ENCODE measurements at places on chromosomes 11 and 22.
A peak's percentile ranks its signal among the peaks of the same experiment; 100 is the strongest.

GRCh38 chr11:91795139-91795887, 429.3 kb upstream of the FAT3 start:
- DNase-seq, result no peak

DNA sequence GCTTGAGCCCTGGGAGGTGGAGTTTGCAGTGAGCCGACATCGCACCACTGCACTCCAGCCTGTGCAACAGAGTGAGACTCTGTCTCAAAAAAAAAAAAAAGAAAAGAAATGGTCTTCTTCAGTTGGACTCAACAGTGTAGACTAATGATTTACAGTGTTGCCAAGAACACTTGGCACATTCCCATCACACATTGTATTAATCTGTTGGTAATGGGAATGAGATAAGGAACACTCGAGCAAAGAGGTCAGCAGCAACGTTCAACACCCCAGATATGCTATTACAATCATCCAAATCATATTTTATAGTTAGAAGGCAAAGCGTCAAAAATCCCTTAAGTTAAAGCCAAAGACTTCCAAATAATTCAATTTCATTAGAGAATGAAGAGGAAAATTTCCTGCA, 14.5 kb downstream of the CDON start:
- no peak for DNase-seq

GRCh38 chr11:90840071-90840470, 617.2 kb upstream of the CHORDC1 start:
- DNase-seq, result no peak

GRCh38 chr11:131889146-131889577, 518.7 kb downstream of the NTM start:
- no peak for DNase-seq

GRCh38 chr11:45048870-45049691, 97.4 kb upstream of the PRDM11 start:
- DNase-seq, result peak; percentile 7

- DNase-seq, result no peak
Observed at GRCh38 chr11:59267196-59267595, 54.5 kb upstream of the MPEG1 start.

GRCh38 chr11:45913514-45913913, 4.2 kb downstream of the PEX16 start:
- no peak for DNase-seq

GRCh38 chr11:119089319-119089718, 4.6 kb downstream of the HMBS start:
- no peak for DNase-seq

- DNase-seq, result no peak
Observed at GRCh38 chr11:36278531-36279282, 10.5 kb downstream of the COMMD9 start.

- no peak for DNase-seq
Observed at GRCh38 chr22:43356881-43357280, 13.7 kb upstream of the SCUBE1 start.

DNA sequence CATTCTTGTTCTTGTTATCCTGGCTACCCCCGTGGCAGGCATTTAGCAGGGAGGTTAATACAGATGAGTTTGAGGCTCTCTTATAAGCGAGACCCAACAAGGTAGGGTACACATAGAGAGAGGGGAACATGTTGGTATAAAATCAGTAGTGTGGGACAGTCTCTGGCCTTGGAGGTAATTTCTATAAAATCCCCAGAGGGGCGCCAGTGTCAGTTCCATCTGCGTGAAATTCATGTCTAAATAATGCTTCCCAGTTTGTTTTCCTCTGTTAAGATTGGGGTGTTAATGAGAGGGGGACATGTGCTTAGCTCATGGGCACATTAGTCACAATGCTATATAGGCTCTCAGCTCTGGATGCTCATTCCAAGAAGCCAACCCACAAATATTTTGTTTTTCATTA, 150.7 kb downstream of the MYO18B start:
- DNase-seq, result no peak

GRCh38 chr11:122797651-122798050, 40.6 kb upstream of the CRTAM start:
- no peak for DNase-seq

DNA sequence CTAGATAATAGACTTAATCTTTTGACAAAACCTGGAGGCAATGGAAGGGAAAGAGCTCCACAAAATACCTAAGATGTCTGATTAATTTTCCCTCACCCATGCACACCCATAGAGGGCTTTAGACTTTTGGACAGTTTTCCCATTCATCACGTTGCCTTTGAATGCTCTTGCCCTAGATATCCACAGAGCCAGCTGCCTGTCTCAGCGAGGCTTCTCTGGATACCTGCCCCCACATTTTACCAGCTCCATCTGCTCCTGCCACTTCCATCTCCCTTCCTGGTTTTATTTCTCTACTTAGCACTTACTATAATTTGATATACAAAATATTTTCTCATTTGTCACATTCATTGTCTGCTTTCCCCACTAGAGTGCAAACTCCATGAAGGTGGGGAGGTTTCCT, 136.8 kb downstream of the FDX1 start:
- DNase-seq, result no peak

- DNase-seq, result no peak
Observed at GRCh38 chr11:12359761-12360160, 17.6 kb upstream of the PARVA start.

DNA sequence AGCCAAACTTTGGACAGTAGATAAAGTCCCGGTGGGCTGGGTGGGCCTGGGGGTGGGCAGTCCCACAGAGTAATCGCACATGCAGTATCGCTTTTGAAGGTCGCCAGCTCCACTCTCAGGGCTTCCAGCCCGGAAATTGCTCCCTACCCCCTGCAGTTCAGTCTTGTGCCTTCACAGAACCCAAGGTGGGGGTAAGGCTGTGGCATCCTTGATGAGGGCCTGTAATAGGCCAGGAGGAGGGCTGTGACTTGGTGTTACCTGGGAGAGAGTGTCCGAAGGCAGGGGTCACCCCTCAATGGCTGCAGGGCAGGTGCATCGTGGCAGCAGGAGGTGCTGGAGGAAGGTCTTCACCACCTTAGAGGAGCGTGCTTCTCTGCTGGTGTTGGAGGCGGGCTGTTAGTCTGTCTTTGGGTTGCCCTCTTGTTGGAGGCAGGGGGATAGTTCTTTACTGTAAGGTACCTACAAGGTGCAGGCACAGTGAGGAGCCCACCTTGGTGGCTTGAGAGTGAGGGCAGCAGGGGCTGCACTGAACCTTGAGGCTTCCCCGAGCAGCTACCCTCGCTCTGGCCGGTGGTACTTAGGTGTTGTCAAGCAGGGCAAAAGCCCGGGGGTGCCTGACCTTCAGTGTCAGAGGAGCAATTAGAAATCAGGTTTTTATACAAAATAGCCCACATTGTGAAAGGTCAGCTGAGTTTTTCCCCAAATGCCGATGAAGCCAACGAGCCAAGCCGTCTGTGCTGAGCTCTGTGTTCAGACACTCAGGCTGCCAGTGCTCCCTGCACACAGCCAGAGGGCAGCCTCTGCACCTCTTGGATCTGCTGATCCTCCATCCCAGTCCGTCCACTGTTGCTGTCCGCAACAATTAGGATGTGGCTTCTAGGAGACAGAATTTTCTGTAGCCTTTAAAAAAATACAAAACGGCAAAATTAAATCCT, 21.9 kb downstream of the SAMM50 start:
- no peak for DNase-seq

- no peak for DNase-seq
Observed at GRCh38 chr11:14119357-14119756, 156.8 kb downstream of the SPON1 start.

GRCh38 chr11:108093128-108093904, 28.1 kb upstream of the ACAT1 start:
- DNase-seq, result no peak

DNA sequence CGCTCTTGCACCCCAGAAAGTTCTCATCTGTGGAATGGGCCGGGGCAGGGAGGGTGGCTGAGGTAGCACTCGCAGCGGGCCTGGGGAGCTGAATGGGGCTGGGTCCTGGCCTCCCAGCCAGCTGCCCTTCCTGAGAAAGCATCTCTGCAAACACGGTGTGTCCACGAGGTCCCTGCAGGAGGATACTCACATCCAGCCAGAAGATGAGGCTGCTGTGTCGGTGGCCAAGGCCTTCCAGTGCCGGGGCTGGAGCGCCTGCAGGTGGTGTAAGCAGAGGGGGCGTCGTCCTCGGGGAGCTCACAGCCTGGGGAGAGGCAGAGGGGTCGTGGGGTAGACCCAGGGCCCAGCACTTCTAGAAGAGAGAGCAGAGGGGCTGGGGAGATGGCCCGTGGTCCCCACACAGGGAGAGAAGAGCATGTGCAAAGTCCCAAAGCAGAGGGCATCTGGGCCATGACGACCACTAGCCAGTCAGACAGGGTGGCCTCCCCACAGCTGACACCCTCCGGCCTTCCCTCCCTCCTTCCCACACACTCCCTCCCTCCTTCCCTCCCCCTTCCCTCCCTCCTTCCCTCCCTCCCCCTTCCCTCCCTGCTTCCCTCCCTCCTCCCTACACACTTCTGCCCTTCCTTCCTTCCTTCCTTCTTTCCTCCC, 97.9 kb downstream of the WNT7B start:
- DNase-seq, result no peak

GRCh38 chr11:16111690-16112089, 244.7 kb downstream of the SOX6 start:
- no peak for DNase-seq

- no peak for DNase-seq
Observed at GRCh38 chr11:120515186-120515723, 3.7 kb downstream of the GRIK4 start.

DNA sequence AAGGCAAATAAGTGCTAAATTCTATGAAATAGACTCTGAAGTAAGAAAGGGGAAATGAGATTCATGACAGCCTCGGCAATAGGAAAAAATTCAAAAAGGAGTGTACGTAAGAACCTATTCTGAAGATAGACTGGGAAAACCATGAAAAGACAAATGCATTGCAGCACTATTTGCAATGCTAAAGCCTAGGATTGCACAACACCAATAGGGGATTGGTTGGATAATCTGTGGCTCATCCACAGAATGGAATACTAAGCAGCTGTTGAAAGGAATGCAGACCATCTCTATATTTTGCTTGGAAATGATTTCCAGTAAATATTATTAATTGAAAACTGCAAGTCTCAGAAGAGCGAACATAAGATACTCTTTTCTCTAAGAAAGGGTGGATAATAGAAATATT, 91.7 kb upstream of the CLMP start:
- DNase-seq, result peak; percentile 5

GRCh38 chr11:117946842-117947526, 17.8 kb upstream of the TMPRSS13 start:
- peak; percentile 99 for DNase-seq

GRCh38 chr22:21991774-21992173, 9.2 kb upstream of the TOP3B start:
- DNase-seq, result no peak

DNA sequence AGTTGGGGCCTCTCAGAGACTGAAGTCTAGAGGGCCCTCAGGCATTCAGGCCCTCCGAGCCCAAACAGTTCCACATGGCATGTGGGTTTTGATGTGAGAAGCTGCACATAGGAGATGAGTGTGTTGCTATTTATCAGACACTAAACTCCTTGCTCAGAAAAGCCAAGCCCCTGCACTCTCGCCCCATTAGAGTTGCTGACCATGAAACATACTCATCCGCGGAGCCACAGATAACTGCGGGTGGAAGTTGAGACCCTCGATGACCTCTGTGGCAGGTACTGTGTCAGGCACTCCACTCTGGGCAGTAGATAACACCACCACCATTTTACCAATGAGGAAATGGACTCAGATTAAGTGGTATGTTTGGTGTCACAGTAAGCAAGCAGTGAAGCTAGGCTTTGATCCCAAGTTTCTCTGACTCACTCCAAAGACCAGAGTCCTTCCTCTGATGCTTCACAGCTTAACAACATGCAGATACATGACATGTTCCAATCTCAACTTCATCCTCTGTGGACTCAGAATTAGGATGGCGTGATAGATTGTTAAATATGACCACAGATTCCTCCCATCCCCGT, 202.1 kb downstream of the ADAMTS15 start:
- DNase-seq, result no peak

DNA sequence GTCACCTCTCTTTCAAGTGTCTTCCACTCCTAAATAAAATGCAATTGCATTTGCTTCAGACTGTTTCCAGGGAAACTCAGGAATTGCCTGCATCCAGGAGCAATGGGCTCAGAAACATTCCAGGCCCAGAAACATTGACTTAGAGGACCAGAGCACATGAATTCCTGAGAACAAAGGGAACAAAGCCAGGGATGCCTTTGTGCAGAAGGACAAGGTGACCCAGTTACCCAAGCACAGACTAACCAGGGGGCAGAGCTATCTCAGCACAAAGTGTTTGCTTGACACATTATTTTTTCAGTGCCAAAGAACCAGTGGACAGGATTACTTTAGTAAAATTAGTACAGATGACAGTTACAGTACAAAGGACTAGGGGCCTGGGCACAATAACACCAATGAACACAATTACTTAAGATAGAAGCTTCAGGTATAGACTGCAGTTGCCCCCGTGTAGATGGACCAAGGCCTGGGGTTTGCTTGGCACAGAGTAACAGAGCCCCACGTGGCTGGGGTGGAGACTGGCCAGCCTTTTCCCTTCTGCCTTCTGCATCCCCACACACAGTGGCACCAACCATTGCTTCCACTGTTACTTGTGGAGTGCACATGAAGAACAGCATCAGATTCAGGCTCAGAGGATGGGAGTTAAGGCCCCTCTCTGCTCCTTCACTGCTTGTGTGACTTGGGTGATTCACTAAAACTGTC, 500.8 kb downstream of the INSC start:
- DNase-seq, result no peak

GRCh38 chr11:66045177-66045639, 3.8 kb downstream of the GAL3ST3 start:
- DNase-seq, result peak; percentile 84

DNA sequence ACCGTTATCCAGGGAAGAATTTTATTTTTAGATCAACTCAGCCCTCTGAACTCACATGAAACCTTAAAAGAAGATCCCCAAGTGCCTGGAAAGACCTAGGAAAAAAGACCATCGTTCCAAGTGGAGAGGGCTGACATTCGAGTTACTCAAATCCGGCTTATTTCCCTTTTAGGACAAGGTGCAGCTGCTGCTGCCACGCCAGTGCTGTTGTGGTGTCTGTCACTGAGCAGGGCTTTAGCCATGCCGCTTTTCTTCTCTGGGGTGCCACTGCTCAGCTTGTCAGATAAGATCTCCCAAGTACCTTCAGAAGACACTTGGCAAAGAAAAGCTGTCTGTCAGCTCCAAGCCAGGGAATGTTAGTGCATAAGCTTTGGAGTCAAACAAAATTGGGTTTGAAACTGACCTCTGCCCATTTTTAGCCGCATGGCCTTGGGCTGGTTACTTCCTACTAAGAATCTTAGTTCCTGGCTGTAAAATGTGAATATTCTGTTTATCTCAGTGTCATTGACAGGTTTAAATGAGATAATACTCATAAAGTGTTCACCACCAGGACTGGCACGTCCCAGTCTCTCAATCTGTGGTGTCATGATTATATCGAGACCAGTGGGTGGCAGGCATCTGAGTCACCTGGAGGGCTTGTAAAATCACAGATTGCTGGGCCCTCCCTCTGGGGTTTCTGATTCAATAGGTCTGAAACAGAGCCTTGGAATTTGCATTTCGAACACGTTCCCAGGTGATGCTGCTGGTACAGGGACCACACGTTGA, 117.5 kb downstream of the PKNOX2 start:
- DNase-seq, result no peak

- DNase-seq, result no peak
Observed at GRCh38 chr11:27107548-27107947, 66.9 kb downstream of the BBOX1 start.

GRCh38 chr11:614021-614622, 1.6 kb downstream of the IRF7 start:
- no peak for DNase-seq

GRCh38 chr22:32702421-32702820, 99.1 kb upstream of the TIMP3 start:
- DNase-seq, result no peak

GRCh38 chr22:44406341-44407170, 91.5 kb downstream of the RTL6 start:
- DNase-seq, result no peak

GRCh38 chr22:45689211-45689610, 17.6 kb downstream of the ATXN10 start:
- no peak for DNase-seq
